ENCODE measurements at places on chromosomes 13 and 19.

DNA sequence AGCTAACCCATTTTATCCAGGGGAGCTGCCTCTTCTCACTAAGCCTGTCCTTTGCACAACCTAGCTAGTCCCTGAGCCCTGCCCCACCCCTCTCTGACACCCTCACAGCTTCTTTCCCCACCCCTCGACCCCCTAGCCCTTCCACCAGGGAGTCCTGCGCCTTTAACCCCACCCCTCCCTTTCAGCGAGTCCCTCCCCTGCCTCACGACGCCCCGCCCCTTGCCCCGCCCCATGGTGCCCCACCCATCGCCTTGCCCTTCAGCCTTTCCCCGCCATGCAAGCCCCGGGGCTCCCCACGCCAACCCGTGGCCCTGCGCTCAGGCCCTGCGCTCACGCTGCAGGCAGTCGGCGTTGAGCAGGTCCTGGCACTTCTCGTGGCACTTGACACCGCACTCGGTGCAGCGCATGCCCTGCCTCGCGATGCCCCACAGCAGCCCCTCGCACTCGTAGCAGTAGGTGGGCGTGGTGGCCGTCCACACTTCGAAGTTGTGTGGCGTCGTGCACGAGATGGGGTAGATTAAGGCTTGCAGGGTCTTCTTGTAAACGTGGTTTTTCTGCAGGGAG is 40.0 kb downstream of the UNC13A start:
- DNase-seq: no peak

DNA sequence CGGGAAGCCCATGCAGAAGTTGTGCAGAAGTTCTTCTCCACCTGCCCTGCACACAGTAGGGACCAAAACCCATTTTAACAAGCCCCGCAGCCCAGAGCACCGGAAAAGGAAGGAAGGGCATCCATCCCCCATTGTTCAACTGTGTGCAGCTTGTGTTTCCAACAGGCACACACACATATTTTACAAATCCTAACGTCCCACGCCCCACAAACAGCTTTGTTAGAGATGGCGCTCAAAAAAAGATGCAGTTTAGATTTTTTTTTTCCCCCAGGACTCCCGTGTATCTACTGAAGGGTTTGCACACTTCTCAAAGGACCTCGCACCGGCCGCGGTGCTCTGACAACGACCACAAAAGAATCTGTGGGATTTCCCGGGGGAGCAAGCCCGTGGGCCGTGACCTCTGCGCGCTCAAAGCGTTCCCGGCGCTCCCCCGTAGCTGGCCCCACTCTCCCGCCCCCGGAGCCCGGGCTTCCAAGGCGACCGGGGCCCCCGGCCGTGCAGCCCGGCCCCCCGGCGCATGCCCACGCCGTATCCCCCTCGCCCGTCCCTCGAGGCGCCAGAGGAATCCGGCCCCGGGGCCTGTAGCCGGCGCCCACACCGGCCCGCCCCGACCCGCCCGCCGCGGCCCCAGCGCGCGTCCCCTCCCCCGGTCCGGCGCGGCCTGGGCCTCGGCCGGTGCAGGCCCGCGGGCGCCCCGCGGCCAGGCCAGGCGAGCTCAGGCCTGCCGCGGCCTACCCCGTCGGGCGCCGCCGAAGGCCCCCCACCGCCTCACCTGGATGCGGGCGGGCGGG is 523 bp downstream of the ELAVL1 start:
- DNase-seq: no peak

DNA sequence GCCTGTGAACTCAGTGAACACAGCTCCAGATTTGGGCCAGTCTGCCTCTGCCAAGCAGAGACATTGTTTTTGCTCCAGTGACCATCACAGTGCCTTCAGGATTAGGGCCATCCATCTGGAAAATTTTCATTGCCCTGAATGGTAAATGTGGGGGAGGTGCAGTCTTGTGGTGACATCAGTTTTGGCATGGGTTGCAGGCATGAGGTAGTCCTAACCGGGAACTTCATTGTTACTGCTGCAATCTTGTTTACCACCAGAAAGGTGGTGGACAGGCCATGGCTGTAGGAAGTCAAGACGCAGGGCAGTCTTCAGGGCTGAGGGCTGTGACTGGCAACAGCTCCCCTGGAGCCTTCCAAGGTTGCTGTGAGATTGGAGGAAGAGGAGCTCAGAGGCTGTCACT is 55.2 kb downstream of the SPATA13 start:
- no peak for DNase-seq

DNA sequence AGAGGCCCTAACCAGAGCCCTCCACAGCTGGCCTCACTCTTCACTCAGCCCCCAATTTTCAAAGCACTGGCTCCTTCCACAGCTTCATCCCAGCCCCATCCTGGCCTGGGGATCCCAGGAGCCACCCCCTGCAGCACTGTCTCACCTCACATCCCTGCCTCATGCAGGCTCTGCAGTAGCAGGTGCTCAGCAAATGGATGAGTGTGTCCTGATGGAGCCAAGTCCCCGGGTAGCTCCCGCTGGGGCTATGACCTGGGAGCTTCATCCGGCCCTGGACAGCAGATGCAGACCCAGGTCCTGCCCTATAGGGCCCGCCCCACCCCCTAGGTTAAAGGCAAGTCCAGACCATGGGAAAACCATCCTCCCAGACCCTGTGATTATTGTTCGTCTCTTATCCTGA is 143.2 kb upstream of the ZNF507 start:
- peak; percentile 18 for DNase-seq

Data from ureter (tissue), 1 donor.